Fibroblast of upper back skin (primary cell): ENCODE measurements at places on chromosomes 11 and 22.

GRCh38 chr22:43850529-43850928 is 11.8 kb downstream of the SULT4A1 start:
- DNase-seq, result no peak

GRCh38 chr22:23227380-23227779 is 47.1 kb downstream of the BCR start:
- no peak for DNase-seq

GRCh38 chr11:128854841-128855240 is 12.3 kb downstream of the KCNJ1 start:
- DNase-seq, result no peak

- peak; percentile 72 for DNase-seq
Observed at GRCh38 chr22:27919942-27920755, 1.1 kb upstream of the PITPNB start.

GRCh38 chr11:71355281-71355680 is 92.9 kb downstream of the DHCR7 start:
- peak; percentile 24 for DNase-seq

- peak; percentile 55 for DNase-seq
Observed at GRCh38 chr11:13772223-13773046, 104.0 kb downstream of the FAR1 start.

DNA sequence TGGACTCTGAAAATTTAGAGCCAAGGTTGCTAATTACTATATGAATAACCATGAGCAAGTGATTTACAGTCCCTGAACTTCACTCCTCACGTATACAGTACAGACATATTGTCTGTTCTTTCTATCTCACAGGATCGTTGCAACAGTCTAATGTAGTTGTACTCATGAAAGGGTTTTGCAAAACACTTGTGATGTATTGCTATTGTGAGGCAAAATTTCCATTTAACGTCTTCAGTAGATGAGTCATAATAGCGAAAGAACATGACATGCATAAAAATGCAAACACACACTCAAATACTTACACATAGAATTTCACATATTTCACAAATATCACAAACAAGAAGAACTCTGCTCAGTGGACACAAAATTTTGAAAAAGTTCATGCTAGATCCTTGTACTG is 134.6 kb upstream of the TRPC6 start:
- peak; percentile 3 for DNase-seq

DNA sequence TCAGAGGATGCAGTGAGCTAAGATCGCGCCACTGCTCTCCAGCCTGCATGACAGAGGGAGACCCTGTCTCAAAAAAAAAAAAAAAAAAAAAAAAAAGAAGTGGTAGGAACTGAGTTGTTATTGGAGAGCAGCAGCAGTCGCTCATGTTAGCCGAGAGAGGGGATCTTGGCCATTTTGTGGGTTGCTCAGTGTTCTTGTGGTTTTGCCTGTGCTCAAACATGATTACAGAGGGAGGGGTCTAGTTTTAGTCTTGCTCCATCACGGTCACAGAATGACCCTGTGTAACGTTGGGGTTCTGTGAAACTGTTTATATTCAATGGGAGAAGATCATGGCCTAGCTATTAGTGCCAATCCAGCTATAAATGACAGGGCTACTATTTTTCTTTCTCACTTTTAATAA is 1.9 kb downstream of the DPAGT1 start:
- no peak for DNase-seq

- DNase-seq, result no peak
Observed at GRCh38 chr22:37624876-37625275, 14.6 kb upstream of the SH3BP1 start.

- DNase-seq, result no peak
Observed at GRCh38 chr22:32684822-32685187, 116.7 kb upstream of the TIMP3 start.

- no peak for DNase-seq
Observed at GRCh38 chr11:122044086-122044485, 71.9 kb downstream of the BLID start.

- DNase-seq, result peak; percentile 90
Observed at GRCh38 chr11:86162239-86162638, 82.3 kb upstream of the EED start.

DNA sequence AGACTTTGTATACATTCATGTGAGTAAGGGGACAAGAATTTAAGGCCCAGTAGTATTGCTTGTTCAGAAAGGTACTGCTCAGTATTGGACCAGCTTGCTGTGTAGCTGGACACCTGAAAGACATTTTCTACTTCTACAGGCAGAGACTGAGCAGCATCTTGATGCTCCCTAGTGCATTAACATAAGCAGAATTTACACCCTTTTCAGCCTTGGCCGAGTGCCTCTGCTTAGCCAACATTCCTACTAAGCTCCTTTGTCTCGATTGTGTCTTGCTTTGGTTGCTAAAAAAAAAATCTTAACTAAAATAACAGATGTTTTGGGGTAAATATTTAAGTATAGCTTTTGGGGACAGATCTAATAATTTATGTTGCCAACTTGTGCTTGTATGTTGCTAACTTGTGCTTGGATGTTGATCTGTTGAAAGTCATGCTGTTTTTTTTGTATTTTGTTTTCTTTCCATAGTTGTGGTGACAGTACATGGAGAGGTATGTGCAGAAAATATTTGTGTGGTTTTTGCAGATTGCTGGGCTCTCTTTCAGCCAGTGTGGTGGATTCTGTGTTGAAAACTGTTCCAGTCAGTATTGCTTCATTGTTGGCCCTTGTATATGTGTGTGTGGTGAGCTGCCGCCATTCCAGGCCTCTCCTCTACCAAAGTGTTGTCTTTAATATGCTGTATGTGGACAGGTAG is 3.7 kb downstream of the PTS start:
- peak; percentile 82 for DNase-seq

GRCh38 chr11:80350541-80350940 is 909.7 kb upstream of the TENM4 start:
- DNase-seq, result no peak

DNA sequence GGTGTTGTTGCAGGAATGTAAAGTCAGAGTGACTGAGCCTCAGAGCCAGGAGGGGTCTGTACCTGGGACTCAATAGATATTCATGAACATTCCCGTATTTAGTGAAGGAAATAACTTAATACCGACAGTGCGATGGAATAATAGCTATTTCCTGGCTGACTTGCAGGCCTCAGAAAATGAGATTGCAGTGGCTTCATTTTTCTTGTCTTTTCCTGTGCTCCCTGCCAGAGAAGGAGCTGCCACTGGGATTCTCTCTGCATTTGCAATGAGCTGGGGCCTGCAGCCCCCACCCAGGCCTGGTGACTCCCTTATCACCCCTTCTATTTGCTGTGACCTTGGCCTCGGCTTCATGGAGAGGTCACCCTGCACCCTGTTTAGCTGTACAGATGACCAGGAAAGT is 173.4 kb downstream of the MIAT start:
- DNase-seq, result no peak

GRCh38 chr11:66497206-66497605 is 13.2 kb upstream of the BBS1 start:
- DNase-seq, result no peak

DNA sequence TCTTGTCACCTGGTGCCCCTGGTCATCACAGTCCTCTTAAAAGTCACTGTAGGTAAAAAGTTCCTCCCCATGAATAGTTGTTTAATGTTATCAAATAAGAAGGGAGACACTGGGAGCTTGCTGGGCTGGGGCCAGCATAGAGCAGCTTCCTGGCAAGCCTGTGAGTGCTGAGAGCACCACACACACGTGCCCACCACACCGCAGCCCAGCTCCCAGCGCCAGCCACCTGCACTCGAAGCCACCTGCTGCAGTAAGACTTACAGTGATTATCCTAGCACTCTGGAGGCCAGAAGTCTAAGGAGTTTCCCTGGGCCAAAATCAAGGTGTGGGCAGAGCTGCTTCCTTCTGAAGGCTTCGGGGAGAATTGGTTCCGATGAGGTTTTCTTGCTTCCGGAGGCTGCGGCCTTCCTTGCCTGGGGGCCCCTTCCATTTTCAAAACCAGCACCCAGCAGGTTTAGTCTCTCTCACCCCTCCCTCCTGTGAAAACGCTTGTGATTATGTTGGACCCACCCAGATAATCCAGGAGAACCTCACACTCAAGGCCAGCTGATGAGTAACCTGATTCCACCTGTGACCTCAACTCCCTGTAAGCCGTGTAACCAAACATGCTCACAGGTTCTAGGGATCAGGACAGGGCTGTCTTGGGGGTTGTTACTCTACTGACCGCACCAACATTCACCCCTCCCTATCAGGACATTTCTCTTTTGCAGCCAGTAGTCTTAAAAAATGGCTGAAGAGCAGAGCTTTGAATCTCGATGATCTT is 687.2 kb downstream of the TBC1D22A start:
- DNase-seq, result no peak

DNA sequence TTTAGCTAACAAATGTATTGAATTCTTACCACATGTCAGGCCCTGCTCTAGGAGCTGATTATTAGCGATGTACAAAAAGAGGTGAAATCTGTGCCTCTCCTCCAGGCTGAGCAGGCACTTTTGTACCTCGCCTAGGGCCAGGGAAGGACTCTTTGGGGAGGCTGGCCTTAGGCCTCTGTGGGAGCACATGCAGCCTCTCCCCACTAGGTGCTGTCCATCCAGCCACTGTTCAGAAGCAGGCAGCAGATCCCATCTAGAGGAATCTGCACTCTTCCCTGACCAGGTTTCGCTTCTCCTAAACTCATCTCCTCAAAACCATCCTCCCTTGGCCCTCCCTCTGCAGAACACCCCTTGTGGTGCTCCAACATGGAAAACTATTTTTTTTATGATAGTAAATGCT is 51.9 kb upstream of the WT1 start:
- DNase-seq, result no peak

DNA sequence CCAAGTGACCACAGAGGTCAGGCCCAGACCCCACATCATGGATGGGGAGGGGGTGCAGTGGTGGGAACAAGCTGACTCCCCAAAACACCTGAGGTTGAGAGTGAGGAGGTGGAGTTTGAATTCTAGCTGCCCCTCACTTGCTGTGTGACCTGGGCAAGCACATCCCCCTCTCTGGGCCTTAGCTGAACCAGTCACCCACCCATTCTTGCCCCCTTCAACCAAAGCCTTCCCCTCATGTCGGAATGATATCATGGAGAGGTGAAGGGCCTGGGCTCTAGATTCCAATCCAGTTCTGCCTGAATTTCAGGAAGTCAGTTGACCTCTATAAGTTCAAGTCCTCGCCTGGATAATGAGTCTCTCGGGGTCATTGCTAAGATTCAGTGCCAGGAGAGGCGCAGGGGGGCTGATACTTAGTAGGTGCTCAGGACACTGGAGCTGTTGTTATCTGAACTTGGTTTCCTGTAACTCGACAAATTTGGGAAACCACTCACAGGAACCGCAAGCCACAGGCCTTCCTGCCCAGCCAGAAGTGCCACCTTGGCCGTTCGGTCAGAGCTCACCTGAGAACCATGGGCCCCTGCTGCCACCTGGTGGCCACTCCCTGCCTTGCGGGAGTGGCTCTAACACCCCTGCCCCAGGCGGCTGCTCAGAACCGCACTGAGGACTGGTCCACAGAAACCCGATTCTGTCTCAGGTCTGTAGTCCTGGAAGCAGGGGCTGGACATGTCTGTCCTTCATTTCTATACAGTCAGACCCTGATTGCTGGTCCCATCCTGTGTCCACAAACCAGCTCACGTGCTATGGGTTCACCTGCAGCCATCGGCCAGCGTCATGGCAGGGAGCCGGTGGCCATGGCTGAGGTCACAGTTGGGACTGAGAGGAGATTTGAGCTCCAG is 6.9 kb downstream of the CDC42EP1 start:
- peak; percentile 50 for DNase-seq

DNA sequence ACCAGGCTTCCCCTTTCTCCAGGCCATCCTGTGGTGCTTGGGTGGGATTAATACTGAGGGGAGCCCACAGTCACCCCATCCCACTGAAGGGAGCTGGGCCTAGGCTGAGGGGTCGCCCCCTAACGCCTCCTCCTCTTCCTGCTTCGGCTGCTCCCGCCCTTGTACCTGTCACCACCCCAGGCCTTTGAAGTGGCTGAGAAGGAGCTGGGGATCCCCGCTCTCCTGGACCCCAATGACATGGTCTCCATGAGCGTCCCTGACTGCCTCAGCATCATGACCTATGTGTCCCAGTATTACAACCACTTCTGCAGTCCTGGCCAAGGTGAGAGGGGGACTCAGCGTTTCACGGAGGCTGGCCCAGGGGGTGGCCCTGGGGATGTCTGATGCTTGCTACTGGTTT is 6.1 kb downstream of the MICALL1 start:
- no peak for DNase-seq

GRCh38 chr11:64224151-64224890 is 1.7 kb downstream of the TRPT1 start:
- no peak for DNase-seq

DNA sequence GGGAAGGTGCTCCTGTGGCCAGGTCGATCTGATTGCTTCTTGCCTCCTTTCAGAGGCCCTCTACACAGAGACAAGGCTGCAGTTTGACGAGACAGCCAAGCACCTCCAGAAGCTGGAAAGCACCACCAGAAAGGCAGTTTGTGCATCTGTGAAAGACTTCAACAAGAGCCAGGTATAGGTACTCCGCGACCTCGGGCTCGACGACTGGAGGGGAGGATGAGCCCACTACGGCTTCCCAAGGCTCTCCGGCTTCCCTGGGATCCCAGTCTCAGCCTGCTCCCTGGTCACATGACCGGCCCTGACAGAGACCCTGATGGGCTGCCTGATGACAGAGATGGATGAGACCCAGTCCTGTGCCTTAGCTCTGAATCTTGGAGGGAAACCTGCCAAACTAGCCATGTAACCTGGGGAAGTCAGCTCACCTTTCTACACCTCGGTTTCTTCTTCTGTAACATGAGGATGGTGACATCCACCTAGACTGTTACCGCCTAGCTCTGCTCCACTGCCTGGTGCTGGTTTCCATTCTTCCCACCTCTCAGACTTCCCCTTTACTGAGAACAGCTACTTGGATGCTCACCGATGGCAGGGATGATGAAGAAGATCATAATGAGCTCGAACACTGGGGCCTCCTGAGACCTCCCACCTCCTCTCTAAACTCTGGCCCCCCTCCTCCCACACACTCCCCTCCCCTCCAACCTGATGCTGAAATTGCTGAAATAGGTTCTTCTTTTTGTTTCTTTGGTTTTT is 8.9 kb downstream of the RIBC2 start:
- no peak for DNase-seq

DNA sequence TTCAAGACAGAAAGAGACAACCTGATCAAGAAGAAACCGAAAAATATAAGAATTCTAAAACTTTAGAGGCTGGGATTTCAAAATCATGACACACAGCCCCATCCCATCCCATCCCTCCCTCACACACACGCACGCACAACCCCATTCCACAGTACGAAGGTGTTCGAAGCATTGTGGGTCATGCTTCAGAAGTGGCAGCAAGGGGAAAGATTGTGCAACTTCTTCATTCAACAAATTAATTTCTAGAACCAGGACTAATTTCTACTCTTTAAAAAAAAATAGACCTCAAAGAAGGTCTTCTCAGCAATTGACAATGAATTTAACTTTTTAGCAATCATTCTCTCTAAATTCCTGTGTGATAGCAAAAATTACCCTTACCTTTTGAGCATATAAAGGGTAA is 867 bp downstream of the SPA17 start:
- no peak for DNase-seq

GRCh38 chr11:12123799-12124198 is 13.4 kb downstream of the MICAL2 start:
- peak; percentile 66 for DNase-seq

DNA sequence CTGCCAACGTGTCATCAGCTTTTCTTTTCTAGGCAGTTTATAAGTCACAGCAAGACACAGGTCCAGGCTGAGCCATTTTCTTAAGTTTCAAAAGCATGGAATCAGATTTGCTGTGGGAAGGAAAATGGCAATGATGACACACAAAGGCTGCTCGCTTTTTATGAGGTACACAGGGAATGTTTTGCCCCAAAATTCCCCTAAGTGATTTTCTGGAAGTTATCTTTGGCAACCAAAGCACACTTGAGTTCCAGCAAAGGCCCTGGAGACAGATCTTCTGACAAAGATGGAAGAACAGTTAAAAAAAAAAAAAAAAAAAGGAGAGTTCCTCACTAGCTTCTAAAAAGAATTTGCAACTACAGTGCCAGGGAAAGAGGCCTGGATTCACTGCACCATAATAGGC is 260.8 kb downstream of the LARGE1 start:
- DNase-seq, result peak; percentile 51
